ENCODE measurements at places on chromosomes 2 and 18.

- no peak for DNase-seq
Observed at GRCh38 chr18:9097349-9097748, 5.2 kb upstream of the NDUFV2 start.

DNA sequence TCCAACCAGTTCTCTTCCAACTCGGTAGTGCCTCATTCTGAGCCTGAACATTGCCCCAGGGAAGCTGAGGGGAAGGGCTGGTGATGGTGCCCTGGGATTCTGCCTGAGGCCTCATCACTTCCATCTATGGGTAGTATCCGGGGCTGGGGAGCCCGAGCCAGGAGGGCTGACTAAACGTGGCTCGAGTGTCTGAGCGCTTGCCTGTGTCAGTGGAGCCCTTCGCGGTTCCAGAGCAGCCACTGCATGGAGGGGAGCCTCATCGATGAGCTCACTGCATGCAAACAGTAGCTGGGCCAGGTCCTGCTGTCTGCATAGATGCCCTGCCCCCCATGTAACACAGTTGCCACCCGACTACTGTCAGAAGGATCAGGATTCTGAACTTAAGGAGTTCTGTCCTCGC lies 129.3 kb downstream of the GLI2 start:
- peak; percentile 70 for DNase-seq

DNA sequence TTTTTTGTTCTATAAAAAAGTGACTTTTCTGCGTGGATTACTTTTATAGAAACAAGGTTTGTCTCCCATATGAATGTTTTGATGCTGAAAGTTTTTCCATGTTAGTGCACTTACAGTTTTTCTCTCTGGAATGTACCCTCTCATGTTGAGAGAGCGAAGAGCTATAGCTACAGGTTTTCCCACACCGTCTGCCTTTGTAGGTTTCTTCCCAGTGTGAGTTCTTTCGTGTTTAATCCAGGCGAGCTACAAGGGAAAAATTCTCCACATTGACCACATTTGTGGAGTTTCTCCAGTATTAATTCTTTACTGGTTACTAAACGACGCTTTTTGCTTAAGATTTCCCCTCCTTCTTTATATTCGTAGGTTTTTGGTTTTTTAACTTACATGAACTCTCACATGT lies 85.1 kb downstream of the ACSL3 start:
- DNase-seq = peak; percentile 30

DNA sequence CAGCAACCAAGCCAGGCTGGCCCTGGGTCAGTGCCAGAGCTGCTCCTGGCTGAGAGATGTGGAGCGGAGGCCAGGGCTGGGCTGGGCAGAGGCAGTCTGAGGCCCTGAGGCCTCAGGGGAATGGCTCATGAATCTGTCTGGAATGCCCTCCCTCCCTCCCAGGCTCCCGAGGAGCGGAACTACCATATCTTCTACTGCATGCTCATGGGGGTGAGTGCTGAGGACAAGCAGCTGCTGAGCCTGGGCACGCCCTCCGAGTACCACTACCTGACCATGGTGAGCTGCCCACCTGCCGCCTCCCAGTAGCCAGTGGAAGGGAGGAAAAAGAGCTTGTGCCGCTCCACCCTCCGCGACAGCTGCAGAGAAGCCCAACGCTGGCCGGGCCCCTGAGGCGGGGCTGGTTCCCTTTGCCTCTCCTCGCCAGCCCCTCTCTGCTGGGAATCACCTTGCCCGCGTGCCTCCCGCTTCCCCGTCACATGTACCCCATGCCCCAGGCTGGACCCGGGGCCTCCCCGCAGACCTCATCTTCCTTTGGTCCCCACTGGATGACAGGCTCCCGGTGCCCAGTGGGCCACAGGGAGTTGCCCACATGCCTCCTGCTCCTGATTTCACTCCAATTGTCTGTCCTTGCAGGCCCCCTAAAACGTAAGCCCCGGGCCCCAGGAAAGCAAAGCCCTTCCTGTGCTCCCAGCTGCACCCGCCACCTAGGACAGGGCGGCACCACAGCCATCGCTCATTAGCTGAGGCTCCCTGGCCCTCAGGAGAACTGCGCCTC lies 41.1 kb downstream of the MYO7B start:
- DNase-seq = peak; percentile 70

- DNase-seq = no peak
Observed at GRCh38 chr2:9167718-9168657, 38.6 kb upstream of the ASAP2 start.

GRCh38 chr2:136236019-136236418 lies 118.1 kb upstream of the CXCR4 start:
- DNase-seq = peak; percentile 44

GRCh38 chr2:79446313-79446712 lies 66.5 kb upstream of the CTNNA2 start:
- no peak for DNase-seq

GRCh38 chr2:213923543-213923942 lies 487.3 kb upstream of the VWC2L start:
- no peak for DNase-seq

GRCh38 chr2:126656431-126657147 lies 631 bp downstream of the GYPC start:
- DNase-seq = peak; percentile 46

- DNase-seq = peak; percentile 49
Observed at GRCh38 chr18:12238826-12239225, 15.3 kb upstream of the CIDEA start.
